DND-41 (cell line): ENCODE measurements at places on chromosomes 3 and 15.

DNA sequence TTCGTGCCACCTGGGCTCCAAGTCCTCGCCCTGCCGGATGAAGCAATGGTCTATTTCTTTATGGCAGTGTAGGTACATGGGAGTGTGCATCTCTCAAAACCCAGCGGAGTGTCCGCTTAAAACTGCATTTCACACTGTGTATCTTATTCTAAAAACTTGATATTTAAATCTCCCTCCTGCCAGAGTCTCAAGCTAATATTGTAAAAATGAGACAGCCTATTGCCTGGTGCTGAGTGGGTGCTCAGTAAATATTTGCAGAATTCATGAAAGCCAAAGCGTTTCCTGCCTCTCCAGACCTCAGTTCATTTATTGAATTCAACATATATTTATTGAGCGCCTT, 330 bp upstream of the TBC1D2B start:
- peak overlapping the region; percentile 64 for H3K27ac ChIP-seq
- peak overlapping the region; percentile 100 for H3K4me3 ChIP-seq

DNA sequence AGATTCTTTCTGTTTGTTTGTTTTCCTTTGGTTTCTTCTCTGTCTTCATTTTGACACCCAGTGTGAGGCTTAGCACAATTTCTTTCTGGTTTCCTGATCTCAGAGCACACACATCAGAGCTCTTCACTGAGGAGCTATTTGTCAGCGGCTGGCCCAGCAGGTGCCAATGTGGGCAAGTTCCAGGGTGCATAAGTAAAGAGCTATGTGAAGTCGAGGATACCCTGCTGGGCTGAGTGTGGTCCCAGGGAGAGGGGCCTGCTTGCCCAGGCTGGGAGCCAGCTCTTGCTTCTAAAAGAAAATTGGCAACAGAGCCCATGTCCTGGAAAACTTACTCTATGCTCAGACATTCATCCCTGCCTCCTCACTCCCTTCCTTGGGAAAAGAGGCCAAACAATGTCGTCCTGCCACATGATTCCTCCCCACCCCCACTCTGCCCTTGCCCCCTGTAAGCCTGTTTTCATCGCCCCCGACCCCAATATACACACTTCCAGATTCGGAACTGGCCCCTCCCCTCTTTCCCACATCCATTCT, 101.2 kb downstream of the ST8SIA2 start:
- H3K4me3 ChIP-seq, result no peak overlapping the region
- no peak overlapping the region for H3K27ac ChIP-seq
- no peaks in the 10 kb centered on the region for H3K36me3 ChIP-seq
- H3K4me1 ChIP-seq, result no peaks in the 10 kb centered on the region
- peaks cover 8% of the 10 kb centered on the region for H3K27me3 ChIP-seq

DNA sequence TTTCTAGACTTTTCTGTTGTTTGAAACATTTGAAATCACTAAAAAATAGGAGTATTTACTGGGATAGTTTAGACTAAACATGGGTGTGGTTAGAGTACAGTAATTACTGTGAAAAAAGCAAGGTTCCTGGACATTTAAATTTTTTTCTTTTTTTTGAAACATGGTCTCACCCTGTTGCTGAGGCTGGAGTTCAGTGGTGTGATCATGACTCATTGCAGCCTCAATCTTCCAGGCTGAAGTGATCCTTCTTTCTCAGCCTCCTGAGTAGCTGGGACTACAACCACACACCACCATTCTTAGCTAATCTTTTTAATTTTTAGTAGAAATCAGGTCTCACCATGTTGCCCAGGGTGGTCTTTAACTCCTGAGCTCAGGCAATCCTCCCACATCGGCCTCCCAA, 20.4 kb upstream of the CELF6 start:
- H3K36me3 ChIP-seq, result peaks cover 10% of the 10 kb centered on the region; the same call in 1 of the 2 replicates
- no peaks in the 10 kb centered on the region for H3K4me1 ChIP-seq
- H3K27ac ChIP-seq, result no peak overlapping the region
- no peak overlapping the region for H3K4me3 ChIP-seq

DNA sequence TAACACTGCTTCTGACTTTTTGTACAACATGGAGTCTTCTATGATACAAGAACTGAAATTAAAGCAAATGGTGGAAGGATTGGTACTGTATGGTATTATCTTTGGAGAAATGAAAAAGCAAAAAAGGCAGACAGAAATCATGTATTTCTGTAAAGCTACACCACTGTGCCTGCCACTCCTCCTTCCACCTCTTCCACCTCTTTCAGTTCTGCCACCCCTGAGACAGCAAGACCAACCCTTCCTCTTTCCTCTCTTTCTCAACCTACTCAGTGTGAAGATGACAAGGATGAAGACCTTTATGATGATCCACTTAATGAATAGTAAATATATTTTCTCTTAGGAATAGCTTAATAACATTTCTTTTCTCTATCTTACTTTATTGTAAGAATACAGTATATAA, 57.0 kb downstream of the CD200 start:
- no peak for DNase-seq
- no peaks in the 10 kb centered on the region for H3K4me1 ChIP-seq
- no peaks in the 10 kb centered on the region for H3K36me3 ChIP-seq

DNA sequence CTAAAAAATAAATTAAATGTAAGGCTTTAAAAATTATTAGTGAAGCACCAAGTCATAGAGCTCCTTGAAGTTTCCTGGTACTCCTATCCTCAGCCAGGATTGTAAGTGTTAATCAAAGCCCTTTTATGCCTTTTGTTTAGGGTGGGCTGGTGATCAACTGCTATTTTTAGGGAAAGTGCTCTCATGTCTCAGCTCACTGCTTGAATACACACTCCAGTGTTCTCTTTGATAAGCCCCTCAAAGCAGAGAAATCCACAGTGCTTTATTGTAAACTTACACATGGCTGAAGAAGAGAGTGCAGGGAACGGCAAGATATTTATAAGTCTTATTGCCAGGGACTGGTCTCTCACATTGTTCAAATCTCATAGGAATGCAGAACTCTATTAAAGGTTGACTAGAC, 156.4 kb upstream of the AZI2 start:
- no peak overlapping the region for H3K4me3 ChIP-seq
- no peaks in the 10 kb centered on the region for H3K36me3 ChIP-seq
- H3K27me3 ChIP-seq, result no peaks in the 10 kb centered on the region

DNA sequence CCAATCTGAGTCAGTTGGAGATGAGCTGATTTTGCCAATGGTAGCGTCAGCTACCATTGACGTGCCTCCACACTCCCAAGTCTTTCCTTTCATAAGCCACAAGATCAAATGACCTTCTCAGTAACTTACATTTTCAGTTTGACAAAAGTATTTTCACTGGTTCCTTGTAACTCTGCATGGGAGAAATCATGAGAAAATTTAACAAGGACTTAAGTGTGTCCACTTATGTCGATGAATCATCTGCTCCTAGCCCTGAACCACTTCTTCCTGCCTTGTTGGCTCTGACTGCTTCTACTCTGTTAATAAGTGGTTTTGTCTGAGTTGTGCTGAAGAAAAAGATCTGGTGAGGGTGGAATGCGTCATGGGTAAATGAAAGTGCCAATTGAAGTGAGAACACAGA, 101.2 kb downstream of the NFKBIZ start:
- no peak overlapping the region for H3K4me3 ChIP-seq
- no peak for DNase-seq
- no peaks in the 10 kb centered on the region for H3K27me3 ChIP-seq
- H3K4me1 ChIP-seq, result no peaks in the 10 kb centered on the region
- H3K36me3 ChIP-seq, result no peaks in the 10 kb centered on the region
- no peak overlapping the region for H3K27ac ChIP-seq

DNA sequence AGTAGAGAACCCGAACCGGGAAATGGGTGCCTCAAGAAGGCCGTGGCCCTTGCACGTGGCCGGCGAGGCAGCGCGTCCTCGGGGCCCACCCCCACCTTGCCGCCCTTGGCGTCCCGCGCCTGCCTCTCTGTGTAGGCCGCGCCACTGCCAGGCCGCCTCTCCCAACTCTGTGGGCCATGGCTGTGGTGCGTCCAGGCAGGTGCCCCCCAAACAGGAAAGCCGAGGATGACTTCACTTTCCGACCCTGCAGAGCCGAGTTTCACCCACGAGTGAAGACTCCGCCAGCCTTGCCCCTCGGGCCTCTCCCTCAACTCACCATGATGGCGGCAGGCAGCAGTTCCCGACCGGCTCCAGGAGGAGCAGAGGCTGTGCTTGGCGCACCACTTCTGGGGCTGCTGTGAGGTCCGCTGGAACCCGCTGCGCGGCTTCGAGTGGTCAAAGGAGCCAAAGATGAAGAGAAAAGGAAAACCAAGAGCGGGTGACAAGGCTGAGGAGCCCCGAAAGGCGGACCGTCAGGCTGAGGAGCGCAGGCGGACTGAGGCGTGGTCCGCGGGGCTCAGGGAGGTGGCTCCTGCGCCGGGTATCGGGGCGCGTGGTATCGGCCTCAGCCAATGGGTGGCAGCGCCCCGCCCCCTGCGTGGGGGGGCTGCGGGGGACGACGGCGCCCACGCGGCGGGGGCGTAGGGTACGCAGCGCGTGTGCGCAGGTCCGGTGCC, at the start of gene DAZL:
TSS of gene DAZL (minus strand) at position 537 of the 716 bp plus-strand sequence. CDS start at position 319, 218 bp downstream.
- no peak within 1 kb of the TSS for H3K4me3 ChIP-seq
- H3K27ac ChIP-seq, result no peak within 1 kb of the TSS
- no peaks in the 10 kb centered on the region for H3K27me3 ChIP-seq
- peaks cover 7% of the 10 kb centered on the region for H3K4me1 ChIP-seq
- DNase-seq, result no peak
- no peaks in the 10 kb centered on the region for H3K36me3 ChIP-seq
